ENCODE measurements at places on chromosomes 13 and 19.

DNA sequence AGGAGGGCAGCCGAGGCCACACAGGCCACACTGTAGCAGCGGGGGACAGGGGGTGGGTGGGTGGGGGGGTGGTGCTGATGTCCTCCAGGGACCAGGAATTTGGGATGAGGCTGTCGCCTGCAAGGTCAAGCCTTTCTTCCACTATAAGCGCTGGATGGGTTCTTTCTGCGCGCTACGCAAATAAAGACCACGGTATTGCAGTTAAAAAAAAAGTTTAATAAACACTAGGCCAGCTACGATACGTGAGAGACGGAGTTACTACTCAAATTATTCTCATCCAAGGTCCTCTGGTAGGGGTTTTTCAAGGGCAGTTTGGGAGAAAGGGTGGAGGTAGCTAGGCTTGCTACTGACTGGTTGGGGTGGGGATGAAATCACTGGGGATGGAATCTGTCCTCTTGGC, 508 bp upstream of the ZNF44 start:
- DNase-seq: no peak

- no peak for DNase-seq
Measured at GRCh38 chr13:30110301-30111070, 196.9 kb downstream of the KATNAL1 start.

DNA sequence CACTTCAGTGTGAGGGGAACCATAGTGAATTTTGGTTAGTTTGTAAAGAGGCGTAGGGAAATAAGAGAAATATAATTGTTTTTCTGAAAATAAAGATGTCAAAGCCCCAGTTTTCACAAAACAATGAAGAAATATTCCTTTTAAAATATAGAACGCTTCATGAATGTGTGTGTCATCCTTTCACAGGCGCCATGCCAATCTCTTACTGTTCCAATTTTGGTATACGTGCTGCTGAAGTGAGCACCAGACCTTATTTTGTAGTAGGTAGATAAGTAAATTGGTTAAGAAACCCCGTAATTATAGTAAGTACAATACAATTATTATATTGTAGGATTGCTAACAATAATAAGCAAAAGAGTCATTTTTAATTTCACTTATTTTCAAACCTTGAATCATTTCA, 43.3 kb downstream of the NAA16 start:
- no peak for DNase-seq

- DNase-seq: no peak
Measured at GRCh38 chr13:44814161-44814560, 175.1 kb downstream of the NUFIP1 start.

GRCh38 chr19:46745521-46746280, at the start of gene FKRP:
FKRP (plus strand) TSS chr19:46746057; CDS start chr19:46755451, 9,394 bp downstream.
- no peak for DNase-seq

All from hindlimb muscle (tissue), 1 donor.